Hypothalamus (tissue), 51 donors: ENCODE measurements at places on chromosomes 5 and 9.

DNA sequence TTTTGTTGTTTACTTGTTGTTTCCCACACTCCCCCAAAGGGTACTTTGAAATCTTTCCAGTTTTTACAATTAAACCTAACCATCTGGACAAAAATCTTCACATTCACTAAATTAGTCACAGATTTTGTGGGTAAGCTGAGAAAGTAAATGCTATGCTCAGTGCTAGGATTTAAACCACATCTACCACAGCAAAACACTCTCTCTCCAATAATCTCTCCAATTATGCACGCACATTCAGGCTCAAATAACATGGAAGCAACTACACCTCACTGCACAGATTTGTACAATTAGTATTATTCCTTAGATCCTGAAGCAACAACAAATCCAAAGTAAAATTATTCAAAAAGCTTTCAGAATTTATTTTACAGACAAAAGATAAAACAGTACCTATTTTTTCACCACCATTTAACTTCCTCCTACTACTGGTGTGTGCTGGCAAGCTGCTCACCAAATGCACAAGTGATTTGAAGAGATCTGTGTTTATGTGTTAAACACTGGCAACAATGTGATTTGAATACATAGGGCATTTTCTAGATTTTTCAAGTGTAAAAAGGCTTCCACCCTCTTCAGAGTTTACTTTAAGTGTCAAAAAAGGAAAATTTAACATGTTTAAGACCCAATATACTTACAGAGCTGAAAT is 16.6 kb downstream of the ZNF608 start:
- no peak for DNase-seq

GRCh38 chr5:30765227-30765626 is 428.3 kb upstream of the CDH6 start:
- DNase-seq = no peak

- DNase-seq = no peak
Observed at GRCh38 chr5:32471784-32472183, 27.2 kb upstream of the ZFR start.

- DNase-seq = no peak
Observed at GRCh38 chr9:6788162-6789016, 30.6 kb downstream of the KDM4C start.

DNA sequence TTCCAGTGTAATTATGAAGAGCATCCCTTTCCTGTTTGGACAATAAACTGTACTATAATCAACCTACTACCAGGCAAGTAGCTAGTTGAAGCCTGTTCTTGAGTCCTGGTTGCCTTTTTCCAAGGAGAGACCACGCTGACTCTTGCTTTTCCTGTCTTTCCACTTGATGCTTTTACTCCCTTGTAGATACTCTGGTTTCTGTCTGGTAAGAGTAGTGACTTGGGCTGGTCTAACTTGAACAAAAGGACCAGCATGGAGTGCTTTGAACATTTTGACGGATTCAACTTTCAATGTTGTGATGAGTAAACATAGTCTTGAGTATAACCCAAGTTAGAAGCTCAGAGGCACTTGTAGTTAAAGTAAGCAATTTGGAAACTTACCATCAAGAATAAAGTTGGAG is 464.3 kb downstream of the GADD45G start:
- DNase-seq = no peak

DNA sequence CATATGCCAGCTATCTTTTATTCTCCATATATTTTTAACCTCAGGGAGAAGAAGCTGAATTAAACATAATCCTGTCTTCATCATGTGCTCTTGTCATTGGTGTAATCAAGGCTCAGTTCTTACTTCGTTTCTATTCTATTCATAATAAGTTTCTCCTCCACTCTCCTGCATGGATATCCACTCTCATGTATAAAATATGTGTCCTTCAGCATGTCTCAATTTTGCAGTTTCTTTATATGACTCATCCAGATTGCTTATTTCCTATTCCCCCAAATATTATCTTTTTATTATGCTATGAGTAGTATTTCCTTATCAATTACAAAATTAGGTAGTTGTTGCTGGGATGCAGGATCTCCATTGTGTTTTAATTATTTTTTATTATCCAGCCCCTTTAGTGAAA is 643.7 kb upstream of the ACO1 start:
- DNase-seq = no peak

DNA sequence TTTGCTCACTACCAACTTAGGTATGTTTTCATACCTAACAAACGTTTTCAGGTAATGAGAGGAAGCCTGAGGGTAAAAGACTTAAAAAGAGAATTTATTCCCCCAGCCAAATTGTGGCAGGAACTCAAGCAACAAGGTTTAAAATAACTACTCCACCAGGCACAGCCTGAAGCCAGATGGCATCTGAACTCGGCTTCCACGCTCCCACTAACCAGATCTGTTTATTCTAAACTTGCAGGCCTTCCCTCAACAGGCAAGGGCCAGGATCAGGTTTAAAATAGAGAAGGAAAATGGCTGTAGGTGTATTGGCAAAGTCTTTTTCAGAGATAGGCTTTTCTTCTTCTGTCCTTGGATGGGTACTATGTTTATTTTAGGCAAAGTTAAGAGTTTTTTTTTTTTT is 89.4 kb downstream of the OTULIN start:
- no peak for DNase-seq

DNA sequence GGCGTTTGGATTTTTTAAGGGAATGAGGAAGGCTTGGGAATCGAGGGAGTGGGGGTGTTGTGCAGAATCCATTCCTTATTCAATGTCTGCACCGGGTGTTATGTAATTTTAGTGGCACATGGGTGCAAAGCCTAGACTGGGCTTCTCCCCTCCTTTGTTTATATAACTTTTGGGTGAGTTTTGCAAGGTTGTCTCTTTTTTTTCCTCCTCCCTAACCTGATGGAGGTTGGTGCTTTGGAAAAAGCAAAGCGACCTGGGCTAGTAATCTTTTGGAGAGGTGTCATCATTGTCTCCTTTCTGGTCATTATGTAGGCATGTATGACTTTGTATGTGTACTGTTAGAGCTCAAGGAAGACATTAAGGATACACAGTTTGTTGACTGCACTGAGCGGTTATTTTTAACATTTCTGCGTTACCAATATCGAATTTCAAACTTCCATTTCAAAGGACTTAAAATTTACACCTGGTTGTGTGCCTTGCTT is 3.1 kb downstream of the SMARCA2 start:
- DNase-seq = no peak

GRCh38 chr5:180208038-180208434 is 975 bp downstream of the RASGEF1C start:
- no peak for DNase-seq

DNA sequence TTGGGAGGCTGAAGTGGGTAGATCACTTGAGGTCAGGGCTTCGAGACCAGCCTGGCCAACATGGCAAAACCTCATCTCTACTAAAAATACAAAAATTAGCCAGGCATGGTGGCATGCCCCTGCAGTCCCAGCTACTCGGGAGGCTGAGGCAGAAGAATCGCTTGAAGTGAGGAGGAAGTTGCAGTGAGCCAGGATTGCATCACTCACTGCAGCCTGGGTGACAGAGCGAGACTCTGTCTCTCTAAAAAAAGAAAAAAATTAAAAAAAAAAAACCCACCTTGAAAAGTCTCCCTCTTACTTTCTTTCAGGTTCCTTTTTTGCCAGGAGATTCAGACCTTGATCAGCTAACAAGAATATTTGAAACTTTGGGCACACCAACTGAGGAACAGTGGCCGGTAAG is 34.2 kb downstream of the CDK7 start:
- DNase-seq = no peak

- DNase-seq = no peak
Observed at GRCh38 chr5:78888580-78889368, 96.3 kb downstream of the ARSB start.

DNA sequence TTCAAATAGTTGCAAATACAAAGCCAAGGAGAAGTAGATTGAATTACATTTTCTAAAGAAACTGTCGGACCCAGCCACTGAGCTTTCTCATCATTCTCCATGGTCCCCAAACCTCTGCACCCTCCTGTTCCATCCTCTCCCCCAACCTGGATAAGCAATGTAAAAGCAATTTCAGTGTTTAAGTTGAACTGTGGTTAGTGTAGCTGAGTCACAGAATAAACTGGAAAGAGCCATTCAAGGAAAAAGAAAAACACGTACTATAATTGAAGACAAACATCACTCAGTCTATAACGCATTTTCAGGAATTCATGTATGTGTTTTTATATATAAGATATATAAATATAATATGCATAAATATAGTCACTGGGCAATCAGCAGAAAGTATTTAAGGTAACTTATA is 54.1 kb upstream of the TMEM161B start:
- DNase-seq = no peak

DNA sequence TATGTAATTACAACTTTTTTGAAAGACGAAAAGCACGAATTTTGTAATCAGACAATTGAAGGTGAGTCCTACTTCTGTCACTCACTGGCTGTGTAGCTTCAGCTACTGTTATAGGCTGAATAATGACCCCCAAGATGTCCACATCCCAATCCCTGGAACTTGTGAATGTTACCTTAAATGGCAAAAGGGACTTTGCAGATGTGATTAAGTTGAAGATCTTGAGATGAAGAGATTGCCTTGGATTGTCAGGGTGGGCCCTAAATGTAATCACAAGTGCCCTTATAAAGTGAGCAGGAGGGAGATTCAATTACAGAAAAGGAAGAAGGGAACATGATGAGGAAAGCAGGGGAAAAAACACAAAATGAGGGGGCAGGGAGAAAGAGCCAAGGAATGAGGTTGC is 326.2 kb upstream of the MSX2 start:
- DNase-seq = no peak

DNA sequence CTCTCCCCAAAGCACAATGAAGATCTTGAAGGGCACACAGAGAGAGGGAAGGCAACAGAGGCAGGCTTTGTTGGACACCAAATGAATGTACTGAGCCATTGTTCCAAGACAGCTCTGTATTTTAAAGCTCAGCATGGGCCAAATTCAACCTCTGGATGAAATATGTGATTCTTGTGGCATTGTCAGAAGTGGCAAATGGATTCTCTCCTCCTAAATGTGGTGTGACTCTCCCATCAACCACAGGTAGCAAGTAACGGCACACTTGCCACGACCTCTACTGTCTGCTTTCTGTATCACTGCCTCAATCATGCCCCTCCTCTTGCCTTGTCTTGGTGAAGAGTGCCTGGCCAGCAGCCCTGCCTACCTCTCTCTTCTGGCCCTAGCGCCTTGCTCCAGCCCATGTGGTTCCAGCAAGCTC is 6.1 kb upstream of the MOB3B start:
- no peak for DNase-seq

- DNase-seq = no peak
Observed at GRCh38 chr5:116495786-116496357, 78.8 kb downstream of the SEMA6A start.

GRCh38 chr9:102867488-102867887 is 127.6 kb upstream of the CYLC2 start:
- no peak for DNase-seq

DNA sequence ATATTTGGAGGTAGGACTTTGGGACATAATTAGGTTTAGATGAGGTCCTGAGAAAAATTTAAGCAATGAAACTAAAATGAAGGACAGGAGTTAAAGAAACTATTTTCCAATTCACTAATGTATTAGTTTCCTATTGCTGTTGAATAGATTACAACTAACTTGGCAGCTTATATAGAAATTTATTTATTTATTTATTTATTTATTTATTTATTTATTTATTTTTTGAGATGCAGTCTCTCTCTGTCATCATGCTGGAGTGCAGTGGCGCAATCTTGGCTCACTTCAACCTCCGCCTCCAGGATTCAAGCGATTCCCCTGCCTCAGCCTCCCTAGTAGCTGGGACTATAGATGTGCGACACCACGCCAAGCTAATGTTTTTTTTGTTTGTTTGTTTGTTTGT is 182.4 kb upstream of the ADCY2 start:
- no peak for DNase-seq

DNA sequence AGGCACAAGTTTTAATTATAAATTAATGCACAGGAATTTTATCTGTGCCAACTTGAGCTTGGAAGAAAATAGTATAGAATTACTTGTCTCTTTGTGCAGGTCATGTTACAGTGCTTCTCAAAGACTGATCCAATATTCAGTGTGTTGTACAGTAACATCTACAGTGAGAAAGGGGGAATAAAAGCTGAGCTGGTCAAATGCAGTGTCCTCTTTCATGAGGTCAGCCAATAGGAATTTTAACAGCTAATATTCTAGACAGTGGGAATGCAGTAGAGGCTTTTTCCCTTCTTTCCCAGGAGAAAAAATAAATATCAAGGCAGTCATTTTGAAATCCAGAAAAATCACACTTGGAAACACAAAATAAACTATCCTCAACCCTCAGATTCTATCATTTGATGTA is 95.7 kb upstream of the ITGA1 start:
- no peak for DNase-seq

GRCh38 chr5:139772927-139773690 is 22.5 kb upstream of the PSD2 start:
- no peak for DNase-seq

DNA sequence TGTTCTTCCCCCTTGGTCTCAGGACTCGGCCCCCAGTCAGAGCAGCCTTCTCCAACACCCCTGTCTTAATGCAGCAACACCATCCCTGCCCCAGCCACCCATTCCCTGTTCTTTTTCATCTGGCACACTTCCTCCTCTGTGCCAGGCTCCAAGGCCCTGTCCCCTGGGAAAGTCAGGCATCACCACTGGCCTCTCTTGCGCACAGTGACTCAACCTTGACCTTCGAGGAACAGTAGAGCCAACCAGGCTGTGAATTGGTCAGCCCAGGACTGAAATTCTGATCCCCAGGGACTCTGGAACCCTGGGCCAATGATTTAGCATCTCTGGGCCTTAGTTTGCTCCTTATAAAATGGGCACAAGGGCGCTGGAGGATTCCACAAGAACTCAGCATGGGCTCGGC is 10.5 kb upstream of the RALGDS start:
- DNase-seq = no peak

GRCh38 chr5:157390551-157391297 is 69.3 kb upstream of the NIPAL4 start:
- DNase-seq = no peak

GRCh38 chr9:112712678-112713077 is 5.2 kb downstream of the INIP start:
- no peak for DNase-seq

DNA sequence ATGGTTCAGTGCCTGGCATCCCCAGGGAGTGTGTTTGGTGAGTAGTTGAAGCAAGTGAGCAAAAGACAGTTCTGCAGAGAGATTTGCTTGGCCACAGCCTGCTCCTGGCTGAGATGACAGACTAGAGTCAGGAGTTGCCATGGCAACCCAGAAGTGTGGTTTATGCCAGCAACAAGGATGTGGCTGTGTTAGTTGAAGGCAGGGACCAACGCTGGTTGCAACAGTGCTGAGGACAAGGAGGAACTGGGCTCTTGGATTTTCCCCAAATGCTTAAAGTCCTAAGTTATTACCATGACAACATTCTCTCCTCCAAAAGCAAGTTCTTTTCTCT is 2.7 kb downstream of the NXNL2 start:
- DNase-seq = peak; percentile 27

DNA sequence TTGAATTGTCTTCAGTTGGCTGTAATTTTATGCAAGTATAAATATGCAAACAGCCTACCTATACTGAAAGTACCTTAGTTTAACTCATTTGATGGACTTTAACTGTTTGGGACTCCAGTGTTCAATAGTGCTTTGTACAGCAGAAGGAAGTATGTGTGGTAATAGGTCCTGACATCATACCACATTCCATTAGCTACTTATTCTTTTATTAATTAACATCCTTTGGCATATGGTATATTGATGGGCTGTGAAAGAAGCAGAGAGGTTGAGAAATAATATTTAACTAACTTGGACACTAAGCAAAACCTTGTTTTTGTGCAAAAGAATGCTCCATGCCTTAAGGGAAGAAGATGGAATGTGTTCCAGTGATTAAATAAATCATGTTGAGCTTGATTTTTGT is 97.6 kb upstream of the SEMA6A start:
- DNase-seq = no peak
